Activated CD8-positive, alpha-beta T cell treated with anti-CD3 and anti-CD28 coated beads for 36 hours (primary cell): ENCODE measurements at places on chromosomes 16 and 17. TPM values are rescaled to one million over a fixed set of nuclear protein-coding genes. Genes with fewer than 3 reads are reported as not detected.
A peak's percentile ranks its signal among the peaks of the same experiment; 100 is the strongest.

DNA sequence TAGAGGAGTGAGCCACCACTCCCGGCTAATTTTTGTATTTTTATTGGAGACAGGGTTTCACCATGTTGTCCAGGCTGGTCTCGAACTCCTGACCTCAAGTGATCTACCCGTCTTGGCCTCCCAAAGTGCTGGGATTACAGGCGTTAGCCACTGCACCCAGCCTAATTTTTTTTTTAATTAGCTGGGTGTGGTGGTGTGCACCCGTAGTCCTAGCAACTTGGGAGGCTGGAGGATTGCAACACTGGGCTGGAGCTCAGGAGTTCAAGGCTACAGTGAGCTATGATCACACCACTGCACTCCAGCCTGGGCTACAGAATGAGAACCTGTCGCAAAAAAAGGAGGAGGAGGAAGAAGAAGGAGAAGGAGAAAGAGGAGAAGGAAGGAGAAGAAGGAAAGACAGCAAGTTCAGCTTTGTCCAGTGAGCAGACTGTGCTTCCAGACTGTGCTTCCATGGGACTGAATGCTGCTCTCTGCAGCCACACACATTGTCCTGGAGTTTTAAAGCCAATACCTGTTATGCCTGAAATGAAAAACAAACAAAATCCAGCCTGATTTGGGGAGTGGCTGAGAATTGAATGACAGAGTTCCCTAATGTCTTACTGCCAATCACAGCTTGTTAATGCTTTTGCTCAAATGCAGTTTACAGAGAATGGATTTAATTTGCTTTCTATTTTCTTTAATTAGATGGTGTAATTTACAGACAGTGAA, 2.8 kb upstream of the TNFRSF13B start:
- DNase-seq: no peak

GRCh38 chr17:21295036-21295952, 10.8 kb downstream of the MAP2K3 start:
- no peak for DNase-seq

DNA sequence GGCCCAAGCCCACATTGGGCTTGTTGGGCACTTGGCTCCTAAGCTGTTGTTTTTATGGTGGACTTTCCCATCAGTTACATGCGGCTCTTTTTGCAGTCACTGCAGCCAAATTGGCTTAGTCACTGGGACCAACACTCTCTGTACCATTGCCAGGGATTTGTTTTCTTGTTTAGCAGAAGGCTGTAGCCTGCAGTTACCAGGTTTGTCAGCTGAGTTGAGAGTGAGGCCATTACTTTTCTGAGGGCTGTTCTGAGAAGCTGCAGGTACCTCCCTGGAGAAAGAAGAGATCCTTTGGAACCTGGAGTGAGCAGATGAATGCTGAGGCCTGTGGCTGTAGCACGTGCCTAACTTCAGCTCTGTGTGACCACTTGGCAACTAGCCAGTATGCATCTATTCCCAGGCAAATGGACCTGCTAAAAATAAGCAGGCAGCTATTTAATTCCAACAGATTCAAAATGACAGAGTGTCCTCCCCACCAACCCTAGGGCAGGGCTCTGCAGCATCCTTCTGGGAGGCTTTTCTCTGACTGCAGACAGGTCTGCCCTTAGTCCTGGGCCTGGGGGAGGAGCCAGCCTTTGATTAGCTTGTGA, 12.9 kb downstream of the AKAP1 start:
- no peak for DNase-seq

DNA sequence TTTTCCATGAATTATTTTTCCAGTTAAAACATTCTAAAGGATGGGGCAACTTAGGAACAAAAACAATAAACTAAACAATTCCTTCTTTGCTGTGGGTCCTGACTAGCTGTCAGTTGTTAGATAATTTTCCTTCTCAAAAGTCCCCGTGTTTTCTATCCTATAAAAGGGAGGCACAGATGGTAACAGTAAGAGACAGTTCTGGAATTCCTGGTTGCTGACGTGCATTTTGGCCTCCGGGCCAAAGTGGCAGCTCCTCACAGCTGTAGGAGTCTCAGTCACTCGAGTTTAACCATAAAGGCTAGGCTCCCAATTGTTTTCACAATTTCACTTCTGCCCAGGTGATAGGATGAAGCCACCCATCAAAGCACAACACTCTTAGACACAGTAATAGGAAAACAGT, 77.0 kb upstream of the ZNF423 start:
- no peak for DNase-seq

DNA sequence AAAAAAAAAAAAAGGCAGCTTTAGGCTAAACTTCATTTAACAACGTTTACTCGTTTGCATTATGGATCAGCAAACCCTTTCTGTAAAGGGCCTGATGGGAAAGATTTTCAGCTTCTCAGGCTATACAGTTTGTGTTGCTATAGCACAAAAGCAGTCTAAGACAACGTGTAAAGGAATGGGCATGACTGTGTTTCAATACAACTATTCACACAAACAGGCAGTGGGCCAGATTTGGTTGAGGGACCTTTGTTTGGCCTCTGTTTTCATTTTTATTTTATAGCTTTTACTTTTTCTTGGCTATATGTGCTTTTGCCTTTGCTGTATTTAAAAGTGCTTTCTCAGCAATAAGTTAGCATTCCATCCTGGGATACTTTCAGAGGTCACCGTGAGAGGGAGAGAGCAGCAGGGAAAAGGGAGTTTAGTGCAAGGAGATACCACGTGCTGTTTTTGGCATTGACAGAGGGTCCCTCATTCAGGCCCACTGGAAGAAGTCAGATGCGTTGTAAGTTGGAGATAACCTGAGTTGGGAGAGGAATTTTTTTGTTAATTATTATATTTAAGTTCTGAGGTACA, 335.6 kb downstream of the UTP18 start:
- no peak for DNase-seq

DNA sequence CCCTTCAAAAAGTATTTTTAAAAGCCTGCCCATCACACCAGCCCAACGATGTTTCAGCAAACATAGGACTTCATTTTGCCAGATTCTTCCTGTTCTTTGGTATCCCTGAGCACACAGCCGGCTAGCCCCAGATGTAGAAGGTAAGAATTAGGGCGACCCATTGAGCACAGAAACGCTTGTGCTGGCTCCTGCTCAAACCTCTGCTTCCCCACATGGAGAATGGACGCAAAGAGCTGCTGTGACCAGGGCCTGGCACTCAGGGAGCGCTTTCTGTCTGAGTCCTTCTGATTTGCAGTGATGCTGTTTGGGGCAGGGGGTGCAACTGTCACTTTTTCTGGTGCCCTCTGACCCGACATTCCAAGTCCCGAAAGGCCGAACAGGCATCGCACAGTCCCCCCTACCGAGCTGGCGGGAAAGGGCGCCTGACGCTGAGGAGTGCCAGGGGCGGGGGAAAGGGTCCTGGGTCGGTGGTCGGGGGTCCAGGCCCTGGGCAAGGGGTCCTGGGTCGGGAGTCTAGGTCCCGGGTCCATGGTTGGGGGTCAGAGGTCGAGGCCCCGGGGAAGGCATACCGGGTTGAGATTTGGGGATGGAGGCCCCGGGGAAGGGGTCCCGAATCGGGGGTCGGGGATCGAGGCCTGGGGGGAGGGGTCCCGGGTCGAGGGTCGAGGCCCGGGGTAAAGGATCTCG, 930 bp downstream of the CHMP1A start:
- no peak for DNase-seq

DNA sequence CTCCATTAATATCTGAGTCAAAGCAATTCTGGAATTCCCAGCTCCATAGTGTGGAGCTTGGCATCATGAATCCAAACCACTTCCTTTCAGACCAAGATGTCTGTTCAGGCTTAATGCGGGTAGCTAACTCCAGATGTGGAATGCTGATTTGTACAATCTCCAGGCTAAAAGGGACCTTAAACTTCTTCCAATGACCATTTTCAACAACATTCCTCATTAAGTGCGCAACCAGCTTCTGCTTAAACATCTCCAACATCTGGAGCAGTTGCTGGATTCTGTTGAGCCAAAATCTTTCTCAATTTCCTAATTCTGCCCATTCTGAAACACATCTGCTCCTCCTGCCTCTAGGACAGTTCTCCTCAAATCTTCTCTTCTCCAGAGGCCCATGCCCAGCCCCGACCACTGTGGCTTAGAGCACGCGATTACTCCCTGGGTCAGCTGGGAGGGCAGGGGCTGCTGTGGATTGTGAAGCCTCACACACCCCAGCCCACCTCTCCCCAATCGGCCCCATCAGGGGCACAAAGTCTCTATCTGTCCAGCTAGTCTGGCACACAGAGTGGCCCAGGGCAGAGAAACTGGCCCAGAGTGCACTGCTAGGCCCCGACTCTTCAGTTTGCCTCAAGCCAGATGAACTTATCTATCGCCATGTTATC, 36.2 kb downstream of the ASPA start:
- no peak for DNase-seq

GRCh38 chr17:48125829-48126531, 18.4 kb downstream of the SNX11 start:
- DNase-seq: no peak

DNA sequence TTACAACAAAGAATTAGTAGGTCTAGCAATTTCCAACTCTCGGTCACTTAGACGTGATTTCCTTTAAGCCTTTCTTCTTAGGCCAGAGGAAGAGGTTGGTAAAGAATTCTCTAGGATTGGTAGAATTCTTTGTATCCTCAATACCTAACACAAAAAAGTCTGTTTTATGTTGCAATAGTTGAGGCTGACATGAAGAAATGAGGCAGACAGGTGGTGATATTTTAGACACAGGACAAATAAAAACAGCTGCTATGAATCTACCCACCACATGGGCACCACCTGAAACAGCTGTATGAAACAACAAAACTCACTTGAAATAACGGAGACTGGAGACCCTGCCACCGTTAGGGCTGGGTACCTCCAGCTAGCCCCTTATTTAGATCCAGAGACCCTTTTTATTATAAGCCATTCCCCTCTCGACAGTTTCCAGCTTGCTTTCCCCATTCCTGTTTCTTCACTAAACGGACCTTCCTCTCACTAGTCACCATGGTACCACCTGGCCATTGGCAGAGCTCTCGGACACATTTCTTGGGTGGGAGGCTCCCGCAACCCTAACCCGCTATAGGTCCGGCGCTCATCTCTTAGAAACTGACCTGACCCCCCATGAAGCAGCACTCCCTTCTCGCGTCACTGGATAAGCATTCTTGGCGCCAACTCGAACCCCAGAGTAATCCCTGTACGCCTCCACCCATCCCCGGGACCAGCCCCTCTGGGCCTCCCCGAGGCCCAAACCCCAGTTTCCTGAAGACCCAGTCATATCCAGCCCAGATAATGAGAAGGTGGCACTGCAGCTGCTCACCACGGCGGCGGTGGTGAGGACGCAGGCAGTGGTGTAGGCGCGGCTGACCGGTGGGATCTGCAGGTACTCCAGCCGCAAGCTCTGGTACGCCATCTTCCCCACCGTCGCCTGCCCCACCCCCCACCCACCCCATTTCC, at the start of gene DERL2:
TSS of gene DERL2 (minus strand) at position 909 of the 936 bp plus-strand sequence. CDS start at position 892, 17 bp downstream.
- no peak for DNase-seq

GRCh38 chr16:1788095-1788707, 5.3 kb downstream of the IGFALS start:
- no peak for DNase-seq

DNA sequence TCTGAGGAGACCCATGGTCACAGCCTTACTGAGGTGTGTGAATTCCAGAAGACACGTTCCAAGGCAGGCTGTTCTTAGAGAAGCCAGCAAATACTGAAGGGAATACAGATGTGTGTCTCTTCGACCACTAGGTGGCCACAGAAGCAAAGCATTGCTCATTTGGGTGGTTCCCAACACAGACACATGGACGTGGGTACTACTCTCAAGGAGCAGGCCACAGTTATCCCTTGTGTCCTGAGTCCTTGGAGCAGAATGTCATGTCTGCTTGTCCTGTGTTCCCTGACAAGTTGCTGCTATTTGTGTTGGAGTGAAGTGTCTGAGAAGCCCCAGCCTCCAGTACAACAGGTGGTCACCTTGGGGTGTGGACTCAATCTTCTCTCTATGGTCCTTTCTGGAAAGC, 30.3 kb downstream of the HMOX2 start:
- peak; percentile 74 for DNase-seq

GRCh38 chr16:81624760-81625543, 154.1 kb upstream of the PLCG2 start:
- no peak for DNase-seq

GRCh38 chr17:65511316-65511715, 50.1 kb downstream of the AXIN2 start:
- no peak for DNase-seq

- no peak for DNase-seq
Observed at GRCh38 chr17:52477824-52478699, 319.5 kb upstream of the CA10 start.

GRCh38 chr17:13253733-13254410, 236.0 kb upstream of the ELAC2 start:
- no peak for DNase-seq

DNA sequence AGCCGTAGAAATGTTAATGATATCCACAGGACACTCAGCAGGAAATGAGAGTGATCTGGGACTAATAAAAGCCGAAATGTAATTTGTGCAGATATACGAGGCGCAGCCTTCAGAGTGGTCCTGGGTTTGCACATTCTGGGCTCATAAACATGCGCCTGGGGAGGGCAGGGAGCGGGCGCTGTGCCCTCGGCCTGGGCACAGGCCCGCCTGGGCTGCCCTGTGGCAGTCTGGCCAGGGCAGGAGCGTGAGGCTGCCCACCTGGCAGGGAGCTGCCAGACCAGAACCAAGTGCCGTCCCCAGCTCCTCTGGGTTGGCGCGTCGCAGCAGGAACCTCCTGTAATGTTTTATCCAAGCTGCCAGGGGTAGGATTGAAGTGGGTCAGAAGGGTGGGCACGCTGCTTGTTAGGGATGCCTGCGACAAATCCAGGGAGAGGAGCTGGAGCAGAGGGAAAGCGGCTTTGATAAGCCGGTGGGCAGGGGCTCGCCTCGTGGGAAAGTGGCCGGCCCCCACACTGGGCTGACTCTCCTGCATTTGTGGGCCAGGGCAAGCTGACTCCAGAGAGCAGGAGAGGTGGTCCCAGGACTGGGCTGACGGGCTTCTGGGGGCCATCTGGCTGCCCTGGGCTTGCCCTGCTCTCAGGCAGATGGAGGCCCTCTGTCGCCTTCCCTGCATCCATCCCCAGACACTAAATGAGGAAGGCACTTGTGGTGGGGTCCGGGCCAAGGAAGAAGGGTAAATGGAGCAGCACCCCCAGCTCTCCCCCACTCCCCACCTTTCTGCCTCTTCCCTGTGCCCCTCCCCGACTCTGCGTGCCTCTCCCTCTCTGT, 45.9 kb downstream of the SREBF1 start:
- DNase-seq: no peak

- no peak for DNase-seq
Observed at GRCh38 chr17:72412650-72413076, 291.8 kb downstream of the SOX9 start.

OSGIN1 gene
- total RNA-seq: 0.67 TPM

CLEC3A gene
- total RNA-seq: not detected

BAIAP3 gene
- 0.68 TPM for total RNA-seq

MAP2K3 gene
- total RNA-seq: 151 TPM

CACNG1 gene
- total RNA-seq: not detected

C16orf96 gene
- total RNA-seq: 0.16 TPM

SEC14L5 gene
- 0.07 TPM for total RNA-seq

OMG gene
- 0.11 TPM for total RNA-seq

TSNAXIP1 gene
- 0.40 TPM for total RNA-seq

SRP68 gene
- 135 TPM for total RNA-seq
